ENCODE measurements at places on chromosomes 4 and X.
A peak's percentile ranks its signal among the peaks of the same experiment; 100 is the strongest.

- DNase-seq: no peak
Measured at GRCh38 chrX:1581132-1581531, 10.3 kb upstream of the AKAP17A start.

- DNase-seq: no peak
Measured at GRCh38 chr4:127155116-127155515, 477.6 kb upstream of the INTU start.

GRCh38 chr4:136769717-136770116, 762.6 kb downstream of the PCDH18 start:
- DNase-seq: no peak

GRCh38 chr4:25437926-25438325, 60.9 kb downstream of the ANAPC4 start:
- DNase-seq: no peak

DNA sequence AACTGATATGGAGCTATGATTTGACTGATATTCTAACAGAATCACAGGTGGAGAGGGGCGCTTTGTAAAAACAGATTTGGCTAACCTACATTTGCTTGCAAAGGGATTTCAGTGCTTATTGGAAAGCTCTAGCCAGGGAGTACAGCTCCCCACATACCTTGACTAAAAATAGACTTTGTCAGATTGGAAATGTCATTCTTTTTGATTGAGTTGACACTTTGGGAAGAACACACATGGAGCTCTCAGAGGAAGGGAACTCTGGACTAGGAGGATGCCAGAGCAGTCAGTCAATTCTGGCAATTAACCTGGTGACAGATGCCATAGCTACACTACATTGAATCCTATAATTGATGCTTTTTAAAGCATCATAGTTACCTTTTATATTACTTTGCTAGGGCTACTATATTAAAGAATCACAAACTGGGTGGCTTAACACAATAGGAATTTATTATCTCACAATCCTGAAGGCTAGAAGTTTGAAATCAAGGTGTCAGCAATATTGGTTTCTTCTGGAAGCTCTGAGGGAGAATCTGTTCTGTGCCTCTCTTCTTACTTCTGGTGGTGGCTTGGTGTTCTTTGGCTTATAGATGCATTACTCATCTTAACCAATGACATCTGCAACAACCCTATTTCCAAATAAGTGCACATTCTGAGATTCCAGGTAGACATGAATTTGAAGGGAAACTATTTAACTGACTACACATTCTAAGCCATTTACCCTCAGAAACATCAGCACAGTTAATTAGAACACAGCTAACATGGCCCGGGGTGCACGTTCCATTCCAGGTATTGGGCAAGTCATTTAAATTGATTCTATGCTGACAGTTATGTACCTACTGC, 8.4 kb upstream of the HERC3 start:
- DNase-seq: no peak

GRCh38 chr4:98833384-98833783, 95.5 kb downstream of the EIF4E start:
- DNase-seq: no peak

DNA sequence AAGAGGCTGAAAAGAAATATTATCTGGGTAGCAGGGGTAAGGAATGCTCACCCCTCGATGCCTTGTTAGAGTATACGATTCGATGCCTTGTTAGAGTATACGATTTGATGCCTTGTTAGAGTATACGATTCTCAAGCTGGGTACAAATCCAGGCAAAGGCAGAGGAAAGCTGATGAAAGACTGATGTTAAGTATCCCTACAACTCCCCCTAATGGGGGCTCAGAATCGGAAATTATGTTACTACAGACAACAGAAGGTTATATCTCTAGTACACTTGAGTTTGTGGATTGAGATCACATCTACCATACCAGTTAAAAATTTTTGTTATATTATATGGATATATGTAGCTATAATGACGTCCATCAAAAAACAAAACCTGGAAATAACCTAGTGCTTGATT, 4.8 kb downstream of the LRRC66 start:
- no peak for DNase-seq

GRCh38 chrX:151713849-151714248, 2.0 kb upstream of the FATE1 start:
- peak; percentile 28 for DNase-seq

DNA sequence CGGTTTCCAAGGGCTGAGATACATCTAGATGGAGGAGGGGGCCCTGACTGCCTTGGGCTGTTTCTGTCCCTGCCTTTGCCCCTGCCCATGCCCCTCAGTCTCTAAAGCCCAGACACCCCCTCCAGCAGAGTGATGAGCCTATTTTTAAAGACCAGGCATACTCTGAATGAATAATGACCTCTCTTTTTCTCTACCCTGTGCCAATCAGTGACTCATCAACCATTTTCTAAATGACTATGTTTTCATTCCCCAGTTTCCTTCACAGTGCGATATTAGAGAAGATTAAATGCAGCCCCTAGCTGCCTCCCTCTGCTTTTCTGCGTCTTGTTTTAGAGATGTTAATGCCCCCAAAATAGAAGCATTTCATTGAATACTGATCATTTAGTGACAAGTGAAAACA, 15.5 kb upstream of the NHS start:
- DNase-seq: no peak

GRCh38 chrX:134633832-134634231, 24.4 kb downstream of the PLAC1 start:
- DNase-seq: no peak

DNA sequence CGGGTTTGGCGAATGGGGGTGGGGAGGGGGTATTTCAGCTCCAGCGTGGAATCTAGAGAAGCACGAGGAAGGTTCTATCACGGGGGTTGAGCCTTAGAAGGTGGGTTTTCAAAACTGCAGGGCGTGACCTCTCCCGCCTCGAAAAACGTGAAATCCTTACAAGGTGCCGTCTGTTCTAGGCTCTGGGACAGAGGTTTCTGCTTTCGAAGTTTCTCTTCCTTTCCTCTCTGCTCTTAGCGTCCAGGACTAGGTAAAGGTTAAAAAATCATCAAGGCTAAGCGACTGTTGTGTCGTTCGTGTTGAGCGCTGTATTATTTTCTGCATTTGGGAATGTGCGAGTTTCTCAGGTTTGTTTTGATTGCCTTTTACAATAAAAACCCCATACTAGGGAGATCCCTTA, 1.1 kb downstream of the FHL1 start:
- no peak for DNase-seq

DNA sequence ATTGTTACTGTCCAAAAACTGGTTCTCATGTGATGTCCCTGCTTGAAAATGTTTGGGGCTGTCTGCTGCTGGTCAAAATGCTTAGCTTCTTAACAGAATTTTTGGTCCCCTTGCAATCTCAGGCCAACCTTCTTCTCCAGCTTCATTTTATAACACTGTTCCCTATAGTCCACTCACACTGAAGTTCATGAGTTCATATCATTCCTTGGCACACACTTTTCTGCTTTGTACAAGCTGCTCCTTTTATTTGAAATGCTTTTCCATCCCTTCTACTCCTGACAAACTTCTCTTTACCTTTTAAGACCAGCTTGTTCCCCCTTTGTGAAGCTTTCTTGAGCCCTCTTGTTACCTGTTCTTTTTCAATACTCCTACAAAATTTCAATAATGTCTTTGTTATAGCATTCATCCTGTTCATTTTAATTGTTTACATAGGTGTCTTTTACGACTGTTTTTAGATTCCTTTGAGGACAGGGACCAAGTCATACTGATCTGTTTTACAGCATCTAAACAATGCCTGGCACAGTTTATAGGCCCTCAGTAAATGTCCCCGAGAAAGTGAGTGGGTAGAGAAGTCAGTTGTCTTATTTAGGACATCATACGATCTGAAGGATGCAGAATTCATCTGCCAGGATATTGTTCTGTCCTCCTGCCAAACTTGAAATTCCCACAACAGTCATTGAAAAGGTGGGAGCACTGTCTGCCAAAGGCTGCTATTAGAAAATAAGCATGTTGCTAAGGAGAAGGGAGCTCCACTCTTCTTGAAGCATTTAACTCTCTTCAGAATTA, 134.4 kb upstream of the BMPR1B start:
- no peak for DNase-seq

- DNase-seq: no peak
Measured at GRCh38 chr4:16659694-16660093, 238.8 kb downstream of the LDB2 start.

DNA sequence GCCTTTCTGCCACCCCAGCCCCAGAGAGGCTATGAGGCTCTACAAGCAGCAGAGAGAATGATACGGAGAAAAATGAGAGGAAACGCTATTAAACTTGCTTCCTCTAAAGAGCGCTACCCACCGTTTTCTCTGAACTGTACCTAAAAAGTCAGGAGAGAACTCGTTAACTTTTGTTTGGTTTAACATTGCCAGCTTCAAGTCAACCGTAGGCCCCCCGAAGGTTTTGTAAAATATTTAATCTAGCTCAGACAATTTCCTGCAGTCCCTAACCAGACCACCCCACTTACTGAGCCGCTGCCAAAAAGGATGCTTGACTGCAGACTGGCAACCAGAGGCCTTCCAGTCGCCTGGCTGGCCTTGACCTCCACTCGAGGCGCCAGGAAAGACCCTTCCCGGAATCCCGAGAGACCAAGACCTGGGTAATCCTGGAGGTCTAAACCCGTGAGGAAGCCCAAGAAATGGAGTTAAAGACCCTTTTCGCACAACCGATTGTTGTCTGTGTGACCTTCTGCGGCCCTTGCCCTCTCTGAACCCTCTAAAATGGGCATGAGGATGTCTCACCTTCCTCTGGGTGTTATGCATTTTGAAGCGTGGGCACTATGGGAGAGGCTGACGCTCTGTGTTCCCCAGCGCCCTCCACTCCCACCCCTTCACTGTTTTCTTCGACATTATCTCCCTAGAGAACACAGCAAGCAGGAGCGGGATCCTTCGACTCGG, 86.3 kb downstream of the BCOR start:
- DNase-seq: no peak

DNA sequence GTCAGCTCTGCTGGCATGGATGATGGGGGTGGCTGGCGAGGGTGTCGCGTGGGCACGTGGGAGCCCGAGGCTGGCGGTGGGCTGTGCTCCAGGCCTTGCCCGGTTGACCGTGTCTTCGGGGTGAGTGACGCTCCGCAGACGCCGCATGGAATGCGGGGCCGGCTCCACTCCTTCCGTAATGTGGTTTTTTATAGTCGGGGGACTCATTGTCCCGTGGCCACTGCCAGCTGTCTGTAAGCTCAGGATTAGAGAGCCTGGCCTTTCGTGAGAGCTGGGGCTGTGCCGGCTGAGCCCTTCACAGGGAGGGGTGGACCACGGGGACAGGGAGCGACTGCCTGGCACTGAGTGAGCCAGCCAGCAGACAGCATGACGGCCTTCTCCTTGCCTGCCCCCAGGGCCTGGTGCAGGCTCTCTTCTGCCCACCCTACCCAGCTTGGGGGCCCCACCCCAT, 20.4 kb downstream of the DOK7 start:
- DNase-seq: no peak

DNA sequence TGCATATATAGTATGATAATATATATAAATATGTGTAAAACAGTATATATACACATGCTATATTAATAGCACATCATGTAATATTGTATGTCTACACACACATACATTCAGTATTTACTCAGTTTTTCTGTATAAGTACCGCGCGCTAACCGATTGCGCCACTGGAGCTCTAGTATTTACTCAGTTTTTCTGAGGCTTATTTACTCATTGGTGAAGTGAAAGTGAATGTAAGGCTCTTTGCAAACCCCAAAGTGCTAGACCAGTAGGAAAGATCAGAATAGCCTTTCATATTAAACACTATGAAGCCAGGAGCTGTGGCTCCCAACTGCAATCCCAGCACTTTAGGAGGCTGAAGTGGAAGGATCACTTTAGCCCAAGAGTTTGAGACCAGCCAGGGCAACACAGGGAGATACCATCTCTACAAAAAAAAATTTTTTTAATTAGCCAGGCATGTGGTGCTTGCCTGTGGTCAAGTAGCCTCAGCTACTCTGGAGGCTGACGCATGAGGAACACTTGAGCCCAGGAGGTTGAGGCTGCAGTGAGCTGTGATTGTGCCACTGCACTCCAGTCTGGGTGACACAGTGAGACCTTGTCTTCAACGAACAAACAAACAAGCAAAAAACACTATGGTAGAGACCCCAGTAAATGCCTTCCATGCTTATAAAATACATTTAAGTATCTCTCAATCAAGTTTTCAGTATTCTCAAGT, 125.8 kb downstream of the KIT start:
- no peak for DNase-seq

DNA sequence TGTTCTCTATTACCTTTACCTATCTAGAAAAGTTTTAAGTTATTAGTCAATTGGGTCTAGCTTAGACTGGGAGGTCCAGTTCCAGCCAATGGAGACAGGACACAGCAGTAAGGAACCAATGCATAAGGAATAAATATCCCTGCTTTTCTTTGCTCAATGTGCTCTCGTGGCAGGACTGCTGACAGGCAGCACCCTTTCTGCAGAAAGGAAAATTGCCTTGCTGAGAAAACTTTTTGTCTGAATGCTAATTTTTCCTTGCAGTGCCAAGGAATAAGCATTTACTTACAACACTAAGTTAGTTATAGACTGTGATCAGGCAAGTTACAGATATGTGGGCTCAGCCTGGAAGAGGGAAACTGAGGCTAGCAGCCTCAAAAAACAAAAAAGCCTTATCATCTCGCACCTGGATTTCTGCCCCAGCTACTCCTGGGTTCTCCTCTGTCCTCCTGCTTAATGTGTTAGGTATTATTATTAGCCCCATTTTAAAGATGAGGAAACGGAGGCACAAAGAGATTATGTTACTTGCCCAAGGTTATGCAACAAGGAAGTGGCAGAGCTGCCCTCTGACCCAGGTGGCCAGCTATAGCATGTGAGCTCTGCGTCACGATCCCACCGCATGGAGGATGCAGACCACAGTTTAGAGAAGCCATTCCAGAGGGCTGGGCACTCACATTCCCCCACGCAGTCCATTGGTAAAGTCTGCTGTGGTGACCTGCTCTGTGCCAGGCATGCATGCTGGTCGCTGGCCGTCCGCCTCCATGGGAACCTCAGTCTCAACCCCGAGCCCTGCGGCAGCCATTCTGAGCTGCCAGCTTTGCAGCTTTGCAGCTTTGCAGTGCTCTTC, 40.5 kb upstream of the C4orf50 start:
- DNase-seq: no peak

DNA sequence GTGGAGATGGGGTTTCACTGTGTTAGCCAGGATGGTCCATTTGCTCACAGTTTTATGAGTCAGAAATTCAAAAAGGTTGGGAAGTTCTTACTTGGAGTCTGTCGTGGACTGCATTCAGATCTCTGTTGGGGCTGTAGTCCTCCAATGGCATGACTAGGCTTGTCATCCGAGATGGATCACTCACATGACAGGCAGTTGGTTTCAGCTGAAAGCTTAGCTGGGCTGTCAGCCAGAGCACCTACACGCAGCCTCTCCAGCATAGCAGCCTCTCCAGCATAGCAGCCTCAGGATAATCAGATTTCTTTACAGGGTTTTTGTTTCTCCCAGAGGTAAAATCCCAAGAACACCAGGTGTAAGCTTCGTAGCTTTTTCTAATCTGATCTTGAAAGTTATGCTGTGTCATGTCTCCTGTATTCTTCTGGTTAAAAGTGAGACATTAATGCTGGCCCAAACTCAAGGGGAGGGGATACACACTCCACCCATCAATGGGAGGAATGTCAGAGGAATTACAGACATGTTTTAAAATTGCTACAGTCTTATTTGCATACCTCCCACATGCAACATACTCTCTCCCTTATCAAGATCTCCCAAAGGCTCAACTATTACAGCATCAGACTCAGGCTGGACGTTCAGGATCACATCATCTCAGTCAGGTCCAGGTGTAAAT, 31.6 kb upstream of the SOD3 start:
- DNase-seq: no peak
